ENCODE measurements at places on chromosomes 16 and 17. TPM values are rescaled to one million over a fixed set of nuclear protein-coding genes. Genes with fewer than 3 reads are reported as not detected.

DNA sequence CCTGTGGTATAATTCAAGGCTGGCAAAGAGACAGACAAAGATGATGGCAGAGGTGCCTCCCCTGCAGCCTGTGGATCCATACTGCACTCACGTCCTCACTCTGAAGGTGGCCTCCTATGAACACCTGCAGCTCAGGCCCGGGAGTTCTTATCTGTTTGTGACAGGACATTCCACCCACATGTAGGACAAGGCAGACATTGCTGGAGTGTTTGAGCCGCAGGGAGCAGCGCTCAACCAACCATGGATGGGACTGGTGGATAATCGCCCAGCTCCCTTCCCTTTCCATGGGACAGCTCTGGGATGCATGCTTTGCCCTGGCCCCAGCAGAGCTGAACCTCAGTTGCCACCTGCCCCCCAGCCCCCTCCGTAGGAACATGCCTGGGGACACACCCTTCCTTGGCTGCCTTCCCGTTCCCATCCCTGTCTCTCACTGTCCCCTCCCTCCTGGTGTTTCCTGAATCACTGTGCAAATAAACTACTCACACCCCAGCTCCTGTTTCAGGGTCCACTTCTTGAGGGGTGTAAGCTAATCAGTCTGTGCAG lies 22.2 kb downstream of the ITPRIPL2 start:
- no peak for DNase-seq

GRCh38 chr17:72479113-72479512 lies 358.3 kb downstream of the SOX9 start:
- DNase-seq, result no peak

- DNase-seq, result no peak
These were observed 16.3 kb upstream of the AURKB start for GRCh38 chr17:8226536-8227237.

- DNase-seq, result no peak
These were observed 191.8 kb downstream of the PRKCA start for GRCh38 chr17:66494023-66494803.

DNA sequence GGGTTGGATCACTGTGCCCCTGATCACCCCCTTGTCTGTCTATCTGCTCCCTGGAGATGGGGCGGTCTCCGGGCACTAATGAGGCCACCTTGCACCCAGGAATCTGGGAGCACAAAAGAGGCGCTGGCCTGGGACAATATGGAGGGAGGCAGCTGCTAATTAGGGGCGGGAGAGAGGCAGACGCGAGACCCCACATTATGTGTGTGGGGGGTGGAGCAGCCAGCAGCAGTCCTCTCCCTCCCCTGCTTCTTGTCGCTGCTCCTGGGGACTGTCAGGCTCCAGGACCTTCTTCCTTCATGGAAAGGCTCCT lies 324 bp upstream of the HCRT start:
- no peak for DNase-seq

DNA sequence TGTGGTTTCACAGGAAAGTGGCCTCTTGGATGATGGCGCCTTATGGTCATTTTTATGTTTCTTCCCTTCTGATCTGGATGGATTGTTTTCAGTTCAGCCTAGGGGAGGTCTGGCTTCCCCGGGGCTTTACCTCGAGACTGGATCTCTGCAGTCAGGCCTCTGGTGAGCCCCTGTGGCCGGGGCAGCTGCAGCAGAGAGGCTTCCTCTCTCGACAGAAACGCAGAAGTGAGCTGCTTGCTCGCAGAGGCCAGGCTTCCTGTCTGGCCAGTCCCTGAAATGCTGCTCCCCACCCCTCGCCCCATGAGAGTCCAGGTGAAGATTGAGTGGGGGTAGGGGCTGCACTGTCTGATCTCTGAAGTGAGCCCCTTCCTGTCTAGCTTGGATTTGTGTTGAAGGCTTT lies 44.0 kb downstream of the PLCG2 start:
- no peak for DNase-seq

- DNase-seq, result no peak
These were observed 10.3 kb downstream of the HIC1 start for GRCh38 chr17:2064980-2065785.

DNA sequence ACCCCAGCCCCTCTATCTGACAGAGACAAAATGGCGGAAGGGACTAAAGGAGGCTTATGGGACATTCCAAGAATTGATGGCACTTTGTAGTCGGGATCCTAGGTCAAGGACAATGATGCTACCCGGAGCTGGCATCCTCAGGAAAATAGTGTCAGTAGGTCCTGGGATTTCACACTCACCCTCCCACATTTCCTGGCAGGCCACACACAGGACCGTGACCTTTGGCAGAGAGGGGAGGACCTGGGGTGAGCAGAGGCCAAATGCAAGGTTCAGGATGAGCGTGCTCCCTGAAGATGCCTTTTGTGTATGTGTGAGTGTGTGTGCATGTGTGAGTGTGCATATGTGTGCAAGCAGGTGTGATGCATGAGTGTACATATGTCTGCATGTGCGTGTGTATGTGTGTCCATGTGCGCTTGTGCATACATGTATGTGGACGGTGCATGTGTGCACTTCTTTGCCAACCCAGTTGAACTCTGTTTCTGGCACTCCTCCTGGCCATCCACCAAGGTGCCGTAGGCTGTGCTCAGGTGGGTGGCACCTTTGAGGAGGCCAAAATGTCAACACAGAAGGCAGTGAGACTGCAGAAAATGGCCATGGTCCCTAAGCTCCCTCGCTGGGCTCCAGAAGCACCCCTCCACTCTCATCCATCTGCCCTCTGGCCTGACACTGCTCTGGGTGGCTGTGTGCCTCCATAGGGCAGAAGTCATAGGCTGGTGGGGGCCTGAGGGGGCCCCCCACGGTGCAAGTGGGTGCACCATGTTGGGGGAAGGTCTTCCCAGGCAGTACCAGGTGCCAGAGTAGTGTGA lies 60.3 kb downstream of the SNX20 start:
- no peak for DNase-seq

DNA sequence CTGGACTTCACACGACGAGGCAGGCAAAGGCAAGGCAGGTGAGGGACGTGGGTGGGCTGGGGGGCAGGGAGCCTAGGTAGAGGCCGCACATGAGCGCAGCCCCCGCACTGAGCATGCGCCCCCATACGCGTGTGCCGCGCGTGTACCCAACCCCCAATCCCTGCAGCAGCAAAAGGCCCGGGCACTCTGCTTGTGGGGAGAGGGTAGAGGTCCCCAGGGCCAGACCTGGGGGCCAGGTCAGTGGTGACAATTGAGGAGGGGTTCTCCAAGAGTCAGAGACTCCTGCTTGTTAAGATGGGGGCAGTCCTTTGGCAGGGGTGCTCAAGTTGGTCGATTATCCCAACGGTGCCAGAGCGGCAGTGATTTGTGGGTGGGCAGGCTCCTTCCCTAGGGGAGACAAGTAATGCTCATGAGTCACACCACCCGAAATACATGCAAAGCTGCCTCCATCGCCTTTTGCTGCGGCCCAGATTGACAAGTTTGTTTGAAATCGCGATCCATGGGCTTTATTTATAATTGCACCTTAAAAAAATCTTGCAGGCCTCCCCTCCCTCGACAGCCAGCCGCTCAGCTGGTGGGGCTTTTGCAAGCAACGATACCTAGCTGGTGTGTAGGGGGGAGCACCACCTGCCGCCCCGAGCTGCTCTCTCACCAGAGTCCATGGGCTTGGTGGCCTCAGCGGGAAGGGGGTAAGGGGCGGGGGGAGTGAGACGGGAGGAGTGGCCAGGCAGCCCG lies 1.1 kb upstream of the GIT1 start:
- no peak for DNase-seq

DNA sequence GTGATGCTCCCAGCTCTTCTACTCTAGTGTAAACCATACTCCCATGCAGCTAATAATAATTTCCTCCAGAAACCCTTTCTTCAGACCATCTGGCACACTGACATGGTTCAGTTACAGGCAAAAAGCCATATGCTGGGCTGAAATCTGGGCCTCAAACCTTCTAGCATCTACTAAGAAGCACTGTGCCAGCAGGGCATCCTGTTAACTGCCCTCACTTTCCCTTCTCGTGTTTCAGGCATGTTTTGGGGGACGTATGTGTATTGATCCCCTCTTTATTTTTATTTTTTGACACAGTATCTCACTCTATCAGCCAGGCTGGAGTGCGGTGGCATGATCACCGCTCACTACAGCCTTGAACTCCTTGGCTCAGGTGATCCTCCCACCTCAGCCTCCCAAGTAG lies 33.3 kb downstream of the STAT5A start:
- no peak for DNase-seq

GRCh38 chr16:5459863-5460262 lies 362.3 kb upstream of the EEF2KMT start:
- no peak for DNase-seq

GRCh38 chr16:86570558-86571529 lies 4.2 kb downstream of the FOXC2 start:
- no peak for DNase-seq

DNA sequence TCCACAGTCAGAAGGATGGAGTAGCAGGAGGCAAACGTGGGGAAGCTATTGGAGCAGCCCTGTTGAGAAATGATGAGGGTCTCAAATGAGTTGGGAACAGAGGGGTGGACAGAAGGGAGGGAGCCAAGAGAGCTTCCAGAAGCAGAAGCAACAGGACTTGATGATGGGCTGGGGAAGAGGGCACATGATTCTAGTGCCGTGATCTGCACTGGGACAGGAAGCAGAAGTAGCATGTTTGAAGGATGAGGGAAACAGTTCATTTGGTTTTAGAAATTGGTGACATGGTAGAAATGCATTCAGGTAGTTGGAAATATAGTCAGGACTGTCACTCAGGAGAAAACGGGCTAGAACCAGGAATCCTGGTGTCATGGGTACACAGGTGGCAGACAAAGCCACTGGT lies 19.4 kb downstream of the EMP2 start:
- no peak for DNase-seq

- no peak for DNase-seq
These were observed 1.4 kb upstream of the TXNDC11 start for GRCh38 chr16:11744075-11744470.

The SSTR5 gene
- 0.37 TPM for total RNA-seq

The EFCAB13 gene
- total RNA-seq, result 4.3 TPM

The MEIOC gene
- not detected for total RNA-seq

The KIF18B gene
- not detected for total RNA-seq

All from omental fat pad (tissue), 4 donors.